ENCODE measurements at places on chromosomes 4 and X. TPM values are rescaled to one million over a fixed set of nuclear protein-coding genes. Genes with fewer than 3 reads are reported as not detected.

Gene GRIA2
- total RNA-seq, result 0.17 TPM

DNA sequence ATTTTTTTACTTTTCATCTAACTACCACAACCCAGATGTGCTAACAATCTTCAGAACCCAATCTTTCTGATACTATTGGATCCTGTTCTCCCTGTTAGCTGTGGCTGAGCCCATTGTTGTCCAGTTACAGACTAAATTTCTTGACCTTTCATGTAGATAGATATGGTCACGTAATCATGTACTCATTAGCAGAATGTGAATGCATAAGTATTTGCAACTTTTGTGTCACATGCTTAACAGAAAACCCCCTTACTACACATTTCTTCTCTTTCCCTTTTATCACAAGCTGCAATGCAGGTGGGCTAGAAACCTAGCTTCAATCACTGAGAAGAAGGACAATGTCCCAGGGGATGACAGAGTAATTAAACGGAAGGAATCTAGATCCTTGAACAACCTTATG, 13.1 kb upstream of the FAM13A start:
- DNase-seq, result no peak

DNA sequence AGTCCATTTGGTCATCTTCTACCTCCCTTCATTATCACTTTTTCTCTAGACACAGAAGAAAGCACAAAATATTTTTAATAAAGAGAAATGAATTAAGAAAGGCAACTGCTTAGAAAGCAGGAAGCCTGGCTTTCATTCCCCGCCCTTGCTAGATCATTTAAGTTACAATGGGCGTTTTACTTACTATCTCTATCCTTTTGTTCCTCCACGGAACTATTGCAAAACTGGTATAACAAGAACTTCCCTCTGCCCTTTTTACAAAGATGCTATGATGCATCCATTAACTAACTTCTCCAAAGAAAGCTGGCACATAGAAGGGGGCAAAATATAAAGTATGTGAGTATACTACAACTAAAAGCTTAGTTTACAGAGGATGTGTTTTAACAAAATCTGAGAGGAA, 434.5 kb upstream of the FTHL17 start:
- DNase-seq, result no peak

GRCh38 chr4:131430302-131430701, 1718.8 kb upstream of the PCDH10 start:
- DNase-seq, result no peak

DNA sequence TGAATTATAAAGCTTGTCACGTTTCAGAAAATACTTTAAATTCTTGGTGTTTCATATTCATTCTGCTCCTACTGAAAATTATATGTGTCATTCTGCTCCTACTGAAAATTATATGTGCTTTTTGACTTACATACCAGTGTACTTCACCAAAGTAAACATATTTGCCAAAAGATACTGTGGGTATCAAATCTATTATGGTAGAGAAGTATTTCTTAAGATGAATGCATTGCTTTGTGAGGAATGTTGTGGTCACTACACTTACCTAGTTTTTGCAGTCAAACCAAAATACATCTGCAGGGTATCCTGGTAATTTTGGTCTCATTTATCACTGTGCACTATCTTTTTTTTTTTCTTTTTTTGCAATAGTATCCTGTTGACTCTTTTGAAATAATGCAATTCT, 287.7 kb upstream of the MAD2L1 start:
- no peak for DNase-seq

DNA sequence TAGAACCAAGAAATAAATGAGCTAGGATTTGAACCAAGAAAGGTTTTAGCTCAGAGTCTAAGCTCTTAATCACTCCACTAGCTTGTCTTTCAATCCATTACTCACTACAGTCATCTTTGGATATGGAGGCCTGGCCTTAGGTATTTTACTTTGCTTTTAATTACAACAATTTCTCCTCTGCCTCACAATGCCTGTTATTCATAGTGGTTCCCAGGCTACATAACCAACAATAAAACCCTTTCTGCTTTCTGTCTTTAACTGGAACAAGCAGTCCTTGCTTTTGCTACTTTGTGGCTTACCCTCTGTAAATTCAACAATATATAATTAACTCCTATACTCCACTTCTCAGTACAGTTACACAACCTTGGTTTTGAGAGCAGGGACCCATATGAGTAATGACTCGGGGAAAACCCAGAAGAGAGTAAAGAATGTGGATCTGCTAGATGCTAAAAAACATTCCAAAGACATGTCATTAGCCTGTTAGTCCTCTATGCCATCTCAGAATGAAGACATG, 94.7 kb upstream of the NAP1L5 start:
- DNase-seq, result peak; percentile 49
